NCI-H1105 (cell line): ENCODE measurements at places on chromosomes 13 and 19.
A peak's percentile ranks its signal among the peaks of the same experiment; 100 is the strongest.

- DNase-seq, result no peak
Observed at GRCh38 chr19:54938906-54939305, 8.4 kb downstream of the NLRP7 start.

GRCh38 chr19:39474139-39474620 lies 6.5 kb upstream of the TIMM50 start:
- DNase-seq, result peak; percentile 27

DNA sequence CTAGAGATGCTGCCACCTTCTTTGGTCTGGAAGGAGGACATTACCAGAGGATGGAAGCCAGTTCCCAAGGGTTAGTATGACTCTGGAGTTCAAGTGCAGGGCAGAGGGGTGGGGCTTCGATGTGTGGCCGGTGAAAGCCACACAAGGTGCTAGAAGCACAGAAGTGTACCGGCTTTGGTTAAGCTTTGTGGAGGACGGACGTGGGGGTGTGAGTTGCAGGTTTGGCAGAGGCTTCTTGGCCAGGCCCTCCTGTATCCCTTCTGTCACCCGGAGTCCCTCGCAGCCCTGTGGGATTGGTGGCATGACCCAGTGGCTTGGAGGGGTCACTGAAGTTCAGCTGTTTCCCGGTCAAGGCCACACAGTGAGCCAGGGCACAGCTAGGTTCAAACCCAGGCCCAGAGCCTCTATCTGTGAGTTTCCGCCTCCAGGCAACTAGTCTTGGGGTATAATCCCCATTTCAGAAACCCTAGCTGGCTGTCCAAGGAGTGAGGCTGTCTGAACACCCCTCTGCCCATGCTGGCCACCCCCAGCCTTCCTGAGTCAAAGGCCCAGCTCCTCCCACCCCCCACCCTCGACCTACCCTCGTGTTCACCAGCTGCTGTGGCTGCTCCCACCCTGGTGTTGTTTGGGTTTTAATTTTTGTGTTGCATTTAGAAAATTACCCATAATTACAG lies 4.6 kb upstream of the SSBP4 start:
- peak; percentile 44 for DNase-seq

DNA sequence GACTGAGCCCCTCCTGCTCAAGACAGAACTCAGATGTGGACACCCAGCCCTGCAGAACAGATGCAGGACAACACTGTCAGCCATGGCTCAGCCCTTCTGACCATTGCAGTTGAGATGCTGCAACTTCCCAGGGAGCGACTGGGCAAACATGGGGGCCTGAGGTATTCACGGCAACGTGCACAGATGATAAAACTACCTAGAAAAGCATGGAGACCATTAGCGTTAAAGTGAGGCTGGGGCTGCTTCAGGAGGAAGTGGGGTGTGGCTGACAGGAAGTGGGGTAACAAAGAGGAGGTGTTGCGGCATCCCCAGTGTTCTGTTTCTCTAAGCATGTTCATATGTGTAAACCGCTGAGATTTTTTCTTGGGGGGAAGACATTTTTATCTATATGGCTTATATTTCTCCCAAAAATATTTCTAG lies 1.3 kb upstream of the SIGLEC9 start:
- no peak for DNase-seq

GRCh38 chr13:46154136-46154801 lies 27.7 kb downstream of the LCP1 start:
- no peak for DNase-seq

GRCh38 chr13:36820222-36820621 lies 1.2 kb downstream of the RFXAP start:
- no peak for DNase-seq

GRCh38 chr13:25380741-25381324 lies 9.1 kb downstream of the ATP8A2 start:
- no peak for DNase-seq

DNA sequence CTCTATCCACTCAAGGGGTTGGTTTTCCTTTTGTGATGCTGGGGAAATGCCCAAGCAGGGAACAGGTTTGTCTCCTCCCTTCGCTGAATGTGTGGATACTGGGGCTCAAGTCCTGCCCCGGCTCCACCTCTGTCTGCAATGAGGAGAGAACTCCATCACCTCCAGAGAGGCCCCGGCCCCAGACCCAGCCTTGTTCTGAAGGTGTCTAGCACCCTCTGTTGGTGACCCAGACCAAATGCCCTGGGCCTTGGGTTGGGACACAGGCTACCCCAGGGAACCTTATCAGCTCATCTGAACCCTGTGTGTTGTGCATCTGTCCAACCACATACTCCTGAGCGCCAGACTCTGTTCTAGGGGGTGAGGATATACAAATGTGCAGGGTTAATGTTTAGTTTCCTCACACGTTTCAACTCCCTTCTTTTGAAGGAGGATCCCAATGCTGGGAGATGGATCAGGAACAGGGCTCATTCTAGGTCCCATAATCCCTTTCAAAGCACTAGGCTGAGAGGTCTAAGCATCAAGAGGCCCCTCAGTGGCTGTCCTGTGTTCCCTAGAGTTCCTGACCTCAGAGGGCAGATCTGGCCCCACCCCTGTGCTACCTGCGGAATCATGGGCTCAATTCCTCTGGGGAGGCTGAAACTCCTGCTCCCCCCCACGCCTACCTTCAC lies 112.5 kb upstream of the SLC7A1 start:
- DNase-seq, result no peak

DNA sequence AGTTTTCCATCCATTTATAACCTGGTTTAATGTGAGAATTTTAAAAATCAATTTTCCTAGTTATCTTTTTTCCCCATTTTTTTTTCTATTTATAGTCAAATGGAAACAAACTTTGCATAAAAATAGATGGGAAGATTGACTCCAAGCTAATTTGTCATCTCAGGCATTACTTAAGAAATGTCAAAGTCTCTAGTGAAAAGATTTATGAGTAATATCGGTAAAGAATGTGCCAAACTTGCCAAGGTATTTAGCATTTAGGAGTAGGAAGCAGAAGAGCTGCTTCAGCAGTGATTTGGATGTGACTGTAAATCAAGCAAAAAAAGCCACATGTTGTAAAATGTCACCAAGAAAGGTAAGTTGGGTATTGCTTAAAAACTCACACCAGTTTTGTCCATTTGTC lies 108.6 kb downstream of the LACC1 start:
- no peak for DNase-seq

GRCh38 chr19:45403781-45404556 lies 900 bp downstream of the PPP1R13L start:
- peak; percentile 35 for DNase-seq

- DNase-seq, result no peak
Observed at GRCh38 chr13:79427883-79428282, 21.8 kb upstream of the RBM26 start.

DNA sequence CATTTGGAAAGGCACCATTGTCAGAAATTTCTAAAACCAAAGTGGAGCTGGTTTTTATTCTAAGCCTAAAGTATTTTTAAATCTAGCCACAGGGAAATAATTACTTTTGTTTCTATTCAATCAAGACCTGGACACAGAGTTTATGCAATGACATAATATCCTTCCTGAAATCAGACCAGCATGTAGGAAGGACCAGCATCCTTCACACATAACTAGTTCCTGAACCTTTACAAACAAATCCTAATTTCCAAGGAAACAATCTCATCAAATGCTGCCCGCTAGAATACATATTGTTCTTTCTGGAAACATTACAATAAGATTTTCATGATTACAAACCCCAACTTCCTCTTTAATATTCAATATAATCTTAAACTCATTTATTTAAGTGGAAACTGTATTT lies 1.5 kb downstream of the STARD13 start:
- no peak for DNase-seq
